HTR-8/SVneo (cell line): ENCODE measurements at places on chromosomes 2 and 18.
A peak's percentile ranks its signal among the peaks of the same experiment; 100 is the strongest.

DNA sequence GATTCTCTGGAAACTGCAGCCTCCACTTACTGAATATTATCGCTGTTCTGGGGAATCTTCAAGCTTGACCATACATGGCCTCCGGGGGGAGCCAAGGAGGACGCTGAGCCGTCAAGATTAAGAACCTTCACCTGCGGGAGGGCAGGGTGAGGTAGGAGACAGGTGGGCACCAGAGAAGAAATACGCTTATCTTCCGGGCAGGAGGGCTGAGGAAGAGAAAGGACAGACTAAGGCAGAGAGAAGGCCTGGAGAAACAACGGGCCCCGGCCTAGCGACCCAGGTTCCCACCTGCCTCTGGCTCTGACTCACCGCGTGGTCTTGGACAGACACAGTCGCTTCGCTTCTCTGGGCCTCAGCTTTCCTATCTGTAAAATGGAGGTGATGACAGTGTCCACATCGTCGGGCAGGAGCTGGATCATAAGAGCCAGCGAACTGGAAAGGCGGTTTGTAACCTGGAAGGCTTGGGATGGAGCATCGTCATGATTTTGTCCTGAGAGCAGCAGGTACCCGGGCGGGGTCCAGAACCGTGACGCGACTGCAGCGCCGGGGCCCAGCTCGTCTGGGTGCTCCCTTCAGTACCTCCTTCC is 659 bp downstream of the ZNF142 start:
- peak; percentile 61 for DNase-seq

DNA sequence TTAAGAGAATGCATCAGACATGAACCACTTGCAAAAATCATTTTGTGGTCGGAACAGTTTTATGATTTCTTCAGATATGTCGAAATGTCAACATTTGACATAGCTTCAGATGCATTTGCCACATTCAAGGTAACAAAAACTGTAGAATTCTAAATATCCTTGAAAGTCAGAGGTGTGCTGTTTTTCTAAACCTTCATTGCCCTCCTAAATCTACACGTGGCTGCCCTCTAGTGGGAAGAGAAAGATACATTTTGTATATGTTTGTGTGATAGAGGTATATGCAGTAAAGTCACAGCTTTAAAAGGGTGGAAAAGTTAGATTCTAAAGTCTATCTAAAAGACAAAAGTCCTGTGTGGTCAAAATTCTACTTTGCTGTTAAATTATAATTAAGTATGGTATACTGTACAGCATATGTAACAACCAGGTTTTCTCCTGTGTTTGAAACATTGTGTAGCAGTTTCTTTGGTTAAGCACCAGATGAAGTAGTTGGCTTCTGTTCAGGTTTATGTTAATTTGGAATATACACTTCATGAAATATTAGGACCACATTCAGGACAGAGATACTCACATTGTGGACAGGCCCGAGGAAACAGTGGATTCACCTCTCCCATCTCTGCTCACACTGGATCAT is 65.9 kb upstream of the ITM2C start:
- DNase-seq: no peak

GRCh38 chr18:58166278-58166844 is 122.3 kb downstream of the NEDD4L start:
- DNase-seq: no peak

DNA sequence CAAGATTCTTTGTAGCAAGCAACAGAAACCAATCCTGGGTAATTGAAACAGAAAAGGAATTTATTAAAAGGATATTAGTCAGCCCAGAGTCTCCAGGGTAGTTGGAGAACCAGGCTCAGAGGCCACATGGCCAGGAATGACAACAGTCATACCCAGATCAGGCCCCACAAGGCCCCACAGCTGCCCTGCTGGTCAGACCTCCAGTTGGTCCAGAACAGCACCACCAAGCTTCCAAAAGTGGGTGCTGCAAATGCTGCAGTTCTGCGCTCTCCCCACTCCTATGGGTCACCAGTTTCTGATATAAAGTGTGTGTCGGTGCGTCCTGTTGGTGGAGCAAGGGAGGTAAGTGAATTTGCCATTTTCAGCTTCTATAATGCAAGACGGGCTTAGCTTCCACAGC is 29.9 kb downstream of the KLHL29 start:
- DNase-seq: no peak

DNA sequence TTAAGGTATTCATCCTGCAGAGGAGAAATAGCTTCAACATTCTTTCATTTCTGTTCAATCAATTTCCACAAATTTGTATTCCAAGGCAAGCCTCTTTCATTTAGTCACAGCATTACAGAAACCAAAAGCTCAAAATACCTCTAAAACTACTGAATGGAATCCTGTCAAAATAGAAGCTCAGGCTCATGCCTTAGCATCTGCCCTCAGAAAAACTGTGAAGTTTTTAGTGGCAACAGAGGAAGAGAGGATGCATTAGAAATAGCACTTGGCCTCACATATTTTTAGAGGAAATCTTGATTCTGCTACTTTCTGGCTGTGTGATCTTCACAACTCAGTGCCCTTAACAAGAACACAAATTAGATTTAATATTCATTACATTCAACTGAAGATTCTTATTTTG is 69.1 kb upstream of the GALNT13 start:
- DNase-seq: no peak

- DNase-seq: no peak
These were observed 6.6 kb downstream of the ACVR2A start for GRCh38 chr2:147851244-147851930.

GRCh38 chr18:61891894-61892293 is 913 bp downstream of the RNF152 start:
- no peak for DNase-seq

- no peak for DNase-seq
These were observed 15.1 kb downstream of the COBLL1 start for GRCh38 chr2:164826293-164827243.

DNA sequence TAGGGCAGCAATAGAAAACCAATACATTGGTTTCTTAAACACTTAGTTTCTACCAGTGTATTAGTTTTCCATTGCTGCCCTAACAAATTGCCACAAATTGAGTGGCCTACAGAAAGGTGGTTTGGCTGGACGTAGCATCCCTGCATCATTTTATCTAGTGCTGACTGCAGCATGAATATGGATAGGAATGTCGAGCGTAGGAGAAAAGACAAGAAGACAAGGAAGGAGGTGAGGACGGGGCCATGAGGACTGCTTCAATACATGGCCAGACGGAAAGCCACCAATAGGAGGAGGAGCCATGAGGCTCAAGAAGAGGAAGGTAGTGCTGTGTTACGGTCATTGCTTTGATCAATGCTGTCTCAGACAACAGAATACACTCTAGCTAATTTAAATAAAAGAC is 154.5 kb upstream of the NDUFV2 start:
- no peak for DNase-seq

DNA sequence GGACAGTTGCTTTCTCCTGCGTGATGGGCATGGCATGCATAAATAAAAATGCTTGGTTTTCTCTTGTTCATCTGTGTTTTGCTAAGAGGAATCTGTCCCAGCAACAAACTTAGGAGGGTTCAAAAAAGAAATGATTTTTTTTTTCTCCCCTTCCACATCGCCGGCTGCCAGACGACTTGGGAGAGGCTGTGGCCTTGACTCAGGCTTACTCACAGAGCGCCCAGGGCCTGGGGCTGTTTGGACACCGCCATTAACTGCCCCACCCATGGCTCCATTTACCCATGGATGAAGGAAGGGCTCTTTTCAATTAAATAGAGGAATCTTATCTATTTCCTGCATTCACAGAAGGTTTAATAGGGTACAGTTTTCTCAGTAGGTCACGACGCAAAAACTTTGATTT is 22.3 kb upstream of the SERPINB5 start:
- DNase-seq: peak; percentile 10

GRCh38 chr2:237600205-237600846 is 9.8 kb upstream of the RAB17 start:
- DNase-seq: no peak
